ENCODE measurements at places on chromosomes 12 and 14.
A peak's percentile ranks its signal among the peaks of the same experiment; 100 is the strongest.

DNA sequence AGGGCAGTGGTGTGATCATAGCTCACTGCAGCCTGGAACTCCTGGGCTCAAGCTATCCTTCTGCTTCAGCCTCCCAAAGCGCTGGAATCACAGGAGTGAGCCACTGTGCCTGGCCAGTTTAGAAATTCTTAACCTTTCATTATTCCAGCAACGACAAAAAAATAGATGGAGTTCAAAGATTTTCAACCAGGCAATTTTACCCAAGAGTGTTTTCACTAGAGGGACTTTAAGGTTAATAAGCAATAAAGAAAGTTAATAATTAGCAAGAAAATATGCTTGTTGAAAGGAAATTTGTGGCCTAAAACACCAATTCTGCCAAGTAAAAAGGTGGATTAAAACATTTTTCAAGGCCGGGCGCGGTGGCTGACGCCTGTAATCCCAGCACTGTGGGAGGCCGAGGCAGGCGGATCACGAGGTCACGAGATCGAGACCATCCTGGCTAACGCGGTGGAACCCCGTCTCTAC lies 14.8 kb downstream of the CDKL1 start:
- DNase-seq = no peak

- no peak for DNase-seq
Measured at GRCh38 chr12:59075968-59076490, 155.7 kb upstream of the LRIG3 start.

DNA sequence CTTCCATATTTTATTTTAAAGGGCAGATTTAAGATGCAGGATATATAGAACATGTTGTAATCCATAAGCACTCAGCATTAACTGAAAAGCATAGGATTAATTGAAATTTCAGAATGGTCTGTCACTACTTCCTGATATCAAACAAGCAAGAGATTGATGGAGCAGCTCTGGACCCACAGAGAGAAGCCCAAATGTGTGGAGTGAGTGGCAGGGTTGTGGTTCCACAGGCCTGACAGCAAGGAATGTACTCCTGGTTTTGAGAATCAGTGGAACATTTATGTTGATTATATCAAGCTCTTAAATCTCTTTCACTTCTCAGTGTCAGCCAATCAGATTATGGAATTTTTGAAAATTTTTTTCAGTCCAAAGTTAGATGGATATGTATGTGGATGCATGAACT lies 267.6 kb upstream of the PRICKLE1 start:
- DNase-seq = no peak

DNA sequence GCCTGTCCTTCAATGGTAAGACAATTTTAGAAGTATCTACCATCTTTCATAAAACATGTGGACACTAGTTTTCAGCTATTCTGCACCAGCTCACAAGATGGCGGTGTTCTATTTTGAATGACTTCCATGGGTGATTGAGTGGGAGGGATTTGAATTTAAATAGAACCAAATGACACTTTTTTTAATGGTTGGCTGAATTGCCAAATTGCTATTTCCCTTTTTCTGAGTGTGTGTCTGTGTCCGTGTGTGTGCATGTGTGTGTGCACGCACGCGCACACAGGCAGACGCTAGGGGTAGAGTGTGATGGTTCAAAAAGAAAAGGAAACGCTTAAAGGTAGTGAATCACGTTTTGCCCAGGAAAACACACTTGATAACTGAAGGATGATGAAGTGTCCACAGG lies 362.6 kb downstream of the DAD1 start:
- DNase-seq = peak; percentile 39

DNA sequence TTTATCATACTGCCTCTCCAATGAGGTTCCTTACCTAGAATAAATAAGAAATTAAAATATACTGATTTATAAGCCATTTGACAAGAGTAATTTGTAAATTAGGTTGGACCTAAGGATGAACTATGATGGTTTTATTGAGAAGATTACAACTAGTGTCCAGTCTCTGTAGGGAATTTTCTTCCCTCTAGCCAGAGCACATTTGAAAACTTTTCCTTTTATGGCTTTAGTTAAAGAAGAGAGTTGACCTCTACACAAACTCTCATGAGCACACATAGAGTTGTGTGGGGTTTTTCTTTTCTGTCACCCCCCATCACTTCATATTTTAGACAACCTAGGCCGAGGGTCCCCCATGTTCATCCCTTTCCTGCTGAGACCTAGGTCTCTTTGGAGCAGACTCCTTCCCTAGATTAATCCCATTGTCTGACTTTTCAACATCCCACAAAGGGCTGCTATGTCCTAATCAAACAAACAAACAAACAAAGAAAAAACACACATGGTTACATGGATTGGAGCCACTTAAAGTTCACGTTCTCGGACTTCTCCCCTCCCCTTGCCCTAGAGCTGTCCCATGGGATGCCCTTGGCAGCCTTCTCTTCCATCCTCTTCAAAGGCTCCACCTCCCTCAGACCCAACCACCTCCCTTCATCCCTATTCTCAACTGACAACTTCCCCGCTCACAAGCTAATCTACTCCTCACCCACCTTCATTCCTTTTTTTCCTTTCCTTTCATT lies 40.7 kb downstream of the GPR135 start:
- DNase-seq = no peak

DNA sequence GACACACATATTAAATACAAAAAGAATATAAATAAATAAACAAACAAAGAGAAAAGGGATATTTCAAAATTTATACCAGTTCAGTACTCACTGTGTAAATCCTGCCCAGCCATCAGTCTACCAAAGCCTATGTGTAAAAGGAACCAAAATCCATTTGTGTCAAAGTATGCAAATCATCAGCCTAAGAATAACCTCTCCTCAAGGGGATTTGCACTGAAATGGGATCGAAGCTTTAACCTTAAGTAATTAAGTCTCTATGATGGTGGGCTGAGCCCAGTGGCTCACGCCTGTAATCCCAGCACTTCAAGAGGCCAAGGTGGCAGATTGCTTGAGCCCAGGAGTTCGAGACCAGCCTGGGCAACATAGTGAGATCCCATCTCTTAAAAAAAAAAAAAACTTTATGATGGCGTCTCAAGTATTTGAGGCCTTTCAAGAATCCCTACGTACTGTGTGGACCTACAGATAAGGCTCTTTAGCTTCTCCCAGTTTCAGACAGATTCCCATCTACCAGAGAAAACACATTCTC lies 57.8 kb upstream of the METAP2 start:
- DNase-seq = no peak

DNA sequence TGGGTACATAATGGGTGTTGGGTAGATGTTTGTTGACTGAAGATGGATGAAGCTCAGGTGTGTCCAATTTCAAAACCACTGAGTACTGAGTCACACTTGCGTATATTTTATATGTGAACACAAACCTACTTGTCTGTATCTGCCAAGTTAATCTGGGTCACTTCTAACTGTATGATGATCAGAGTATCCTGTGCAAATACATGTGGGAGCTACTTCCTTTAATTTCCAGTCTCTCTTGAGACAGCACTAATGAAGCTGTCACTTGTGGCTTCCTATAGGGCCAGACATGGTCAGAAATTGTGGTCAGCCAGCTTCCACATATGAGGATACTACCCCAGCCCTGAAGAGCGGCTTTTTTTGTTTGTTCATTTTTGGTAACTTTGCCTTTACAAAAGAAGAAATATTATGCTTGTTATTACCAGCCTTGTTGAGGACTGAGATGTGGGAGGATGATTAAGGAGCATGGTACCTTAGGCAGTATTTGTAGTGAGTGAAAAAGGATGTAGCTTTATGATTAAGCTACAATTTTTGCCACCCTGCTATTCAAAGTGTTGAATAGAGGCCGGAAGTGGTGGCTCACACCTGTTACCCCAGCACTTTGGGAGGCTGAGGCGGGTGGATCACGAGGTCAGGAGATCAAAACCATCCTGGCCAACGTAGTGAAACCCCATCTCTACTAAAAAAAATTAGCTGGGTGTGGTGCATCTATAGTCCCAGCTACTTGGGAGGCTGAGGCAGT lies 32.4 kb downstream of the PLXNC1 start:
- no peak for DNase-seq

- no peak for DNase-seq
Measured at GRCh38 chr12:131094831-131095805, 141.4 kb downstream of the ADGRD1 start.

DNA sequence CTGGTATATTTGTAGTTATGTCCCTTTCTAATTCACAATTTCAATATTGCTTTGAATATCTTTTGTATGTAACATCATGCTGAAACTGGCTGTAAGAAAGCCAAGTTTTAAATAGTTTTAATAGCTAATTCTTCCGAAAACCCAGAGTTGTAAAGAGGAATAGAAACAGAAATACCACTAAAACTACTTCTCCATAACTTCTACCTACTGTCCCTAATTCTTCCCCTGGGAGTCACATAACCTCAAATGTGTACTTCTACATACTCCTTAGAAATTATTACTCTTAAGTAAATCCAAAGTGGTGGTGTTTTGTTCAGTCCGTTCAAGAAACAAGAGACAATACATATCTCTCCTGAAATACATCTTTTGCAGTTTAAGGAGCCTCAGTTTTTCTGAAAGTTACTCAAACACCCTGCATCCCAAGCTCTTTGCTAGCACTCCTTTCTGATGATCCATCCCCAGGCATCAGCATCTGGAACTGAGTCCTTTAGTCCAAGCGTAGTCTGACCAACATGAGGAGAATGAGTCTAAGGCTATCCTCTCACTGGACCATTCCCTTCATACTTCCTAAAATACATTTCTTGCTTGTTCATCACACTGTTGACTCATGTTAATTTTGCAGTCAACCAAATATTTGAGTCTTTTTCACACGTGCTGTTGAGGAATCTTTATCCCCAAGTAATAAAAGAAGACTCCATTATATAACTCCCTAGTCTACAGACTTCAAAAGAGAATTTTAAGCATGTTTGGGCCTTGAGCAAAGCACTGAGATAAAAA lies 214.3 kb upstream of the NUDT4 start:
- no peak for DNase-seq

DNA sequence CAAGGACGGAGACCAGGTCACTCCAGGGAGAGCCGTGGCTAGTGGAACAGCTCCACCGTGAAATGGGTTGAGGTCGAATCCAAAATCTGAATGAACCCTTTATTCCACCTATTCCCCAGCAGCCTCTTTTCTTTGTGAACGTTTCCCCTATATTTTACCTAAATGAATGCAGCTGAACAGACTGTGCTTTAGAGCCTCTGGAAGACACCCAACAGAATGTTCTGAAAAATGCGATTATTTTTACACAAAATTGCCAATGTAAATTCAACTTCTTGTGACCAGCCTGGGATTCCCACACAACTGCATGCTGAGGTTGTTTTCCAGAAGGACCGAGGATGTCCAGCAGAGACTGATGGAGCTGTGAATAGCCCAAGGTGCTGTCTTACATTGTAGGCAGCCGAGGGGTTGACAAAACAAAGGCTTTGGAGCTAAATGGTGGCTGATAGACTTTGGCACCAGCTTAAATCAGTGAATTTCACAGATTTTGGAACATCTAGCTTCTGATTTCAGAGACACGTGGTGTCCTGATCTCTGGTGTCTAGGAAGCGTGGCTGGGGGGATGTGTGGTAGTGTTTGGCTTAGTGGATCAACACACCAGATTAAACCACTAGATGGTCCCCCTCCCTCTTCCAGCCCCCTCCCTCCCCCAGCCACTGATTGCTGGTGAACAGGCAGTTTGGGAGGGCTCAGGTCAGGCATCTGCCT lies 150.4 kb downstream of the ZNF664 start:
- DNase-seq = no peak

DNA sequence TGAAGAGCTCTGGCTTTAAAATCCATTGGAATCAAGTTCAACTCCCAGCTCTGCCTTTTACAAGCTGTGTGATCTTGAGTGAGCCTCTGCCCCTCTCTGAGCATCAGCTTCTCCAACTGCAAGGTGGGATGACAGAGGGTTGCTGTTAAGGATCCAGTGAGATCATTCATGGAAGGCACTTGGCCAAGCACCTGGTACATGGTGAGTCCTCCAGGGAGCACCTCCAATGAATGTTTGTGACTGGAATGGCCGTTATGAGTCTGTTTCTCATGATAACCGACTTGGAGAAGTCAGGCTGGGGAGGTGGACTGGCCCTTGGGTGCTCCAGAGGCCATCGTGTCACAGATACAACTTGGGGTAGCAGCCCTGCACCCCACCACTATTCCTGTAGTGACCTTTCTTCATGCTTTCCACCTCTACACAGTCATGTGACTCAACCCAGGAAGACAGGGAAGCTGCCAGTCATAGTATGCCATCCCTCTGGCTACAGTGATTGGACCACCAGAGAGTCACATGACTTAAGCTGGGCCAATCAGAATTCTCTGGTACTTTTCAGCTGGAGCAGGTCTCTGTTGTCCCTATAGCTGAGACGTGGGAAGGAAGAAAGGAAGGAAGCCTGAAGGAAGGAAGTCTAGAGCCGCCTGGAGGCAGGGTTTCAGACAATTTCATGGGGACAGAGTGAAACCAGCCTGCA lies 146.5 kb upstream of the MYL2 start:
- DNase-seq = no peak

GRCh38 chr12:106248312-106248845 lies 559 bp upstream of the CKAP4 start:
- DNase-seq = no peak

DNA sequence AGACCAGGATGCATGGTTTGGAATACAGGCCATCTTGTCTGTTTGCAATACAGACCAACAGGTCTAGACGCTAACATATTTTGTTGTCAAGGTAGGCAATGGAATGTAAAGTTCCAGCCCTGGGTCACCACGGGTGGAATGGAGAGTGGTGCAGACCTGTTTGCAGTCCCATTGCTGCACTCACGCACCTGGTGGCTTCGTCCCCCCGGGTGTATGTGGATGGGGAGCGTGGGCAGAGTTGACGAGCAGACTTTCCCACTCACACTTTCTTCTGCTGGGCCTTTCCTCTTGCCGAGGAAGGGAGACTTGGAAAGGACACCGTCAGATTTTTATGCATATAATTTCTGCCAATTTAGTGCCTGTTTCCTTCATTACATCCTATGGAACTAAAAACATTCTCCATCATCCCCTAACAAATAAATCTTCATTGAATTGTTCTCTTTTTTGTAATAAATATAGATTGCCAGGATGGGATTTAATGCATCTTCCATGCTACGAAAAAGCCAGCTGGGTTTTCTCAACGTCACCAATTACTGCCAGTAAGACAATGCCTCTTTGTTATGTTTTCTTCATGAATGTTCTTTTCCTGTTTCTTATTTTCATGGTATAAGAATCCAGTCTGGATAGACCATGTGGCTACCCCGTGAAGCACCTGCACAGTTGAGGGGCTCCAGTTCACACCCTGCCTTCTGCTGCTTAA lies 15.2 kb downstream of the DCAF4 start:
- no peak for DNase-seq

GRCh38 chr12:46494424-46494823 lies 121.9 kb upstream of the SLC38A2 start:
- no peak for DNase-seq

DNA sequence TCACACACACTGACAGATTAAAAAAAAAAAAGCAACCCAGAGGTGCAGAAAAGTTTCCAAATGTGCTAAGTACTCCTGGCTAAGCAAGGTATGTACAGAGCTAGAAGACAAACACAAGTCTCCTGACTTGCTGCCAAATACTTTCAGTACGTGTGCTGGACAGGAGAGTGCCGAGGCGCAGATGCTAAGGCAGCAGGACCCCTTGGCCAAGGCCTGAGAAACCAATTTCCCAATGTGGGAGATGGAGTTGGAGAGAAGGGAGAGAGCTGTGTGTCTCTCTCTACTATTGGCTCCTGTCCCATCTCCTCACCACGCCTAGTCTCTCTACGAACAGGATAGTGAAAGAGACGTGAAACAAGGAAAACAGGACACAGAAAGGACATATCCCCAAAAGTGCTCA lies 5.3 kb downstream of the SPRYD3 start:
- no peak for DNase-seq

GRCh38 chr12:19121449-19122018 lies 8.0 kb upstream of the PLEKHA5 start:
- no peak for DNase-seq

- peak; percentile 75 for DNase-seq
Measured at GRCh38 chr12:49644620-49644994, 21.2 kb downstream of the PRPF40B start.

GRCh38 chr12:6347367-6348338 lies 5.8 kb upstream of the TNFRSF1A start:
- DNase-seq = no peak

All from activated CD4-positive, alpha-beta T cell treated with anti-CD3 and anti-CD28 coated beads, Interleukin-2, amount 50 U/mL, for 16 hours (primary cell).